Colonic mucosa (tissue), 4 donors: ENCODE measurements at places on chromosomes 3 and 15. TPM values are rescaled to one million over a fixed set of nuclear protein-coding genes. Genes with fewer than 3 reads are reported as not detected.

DNA sequence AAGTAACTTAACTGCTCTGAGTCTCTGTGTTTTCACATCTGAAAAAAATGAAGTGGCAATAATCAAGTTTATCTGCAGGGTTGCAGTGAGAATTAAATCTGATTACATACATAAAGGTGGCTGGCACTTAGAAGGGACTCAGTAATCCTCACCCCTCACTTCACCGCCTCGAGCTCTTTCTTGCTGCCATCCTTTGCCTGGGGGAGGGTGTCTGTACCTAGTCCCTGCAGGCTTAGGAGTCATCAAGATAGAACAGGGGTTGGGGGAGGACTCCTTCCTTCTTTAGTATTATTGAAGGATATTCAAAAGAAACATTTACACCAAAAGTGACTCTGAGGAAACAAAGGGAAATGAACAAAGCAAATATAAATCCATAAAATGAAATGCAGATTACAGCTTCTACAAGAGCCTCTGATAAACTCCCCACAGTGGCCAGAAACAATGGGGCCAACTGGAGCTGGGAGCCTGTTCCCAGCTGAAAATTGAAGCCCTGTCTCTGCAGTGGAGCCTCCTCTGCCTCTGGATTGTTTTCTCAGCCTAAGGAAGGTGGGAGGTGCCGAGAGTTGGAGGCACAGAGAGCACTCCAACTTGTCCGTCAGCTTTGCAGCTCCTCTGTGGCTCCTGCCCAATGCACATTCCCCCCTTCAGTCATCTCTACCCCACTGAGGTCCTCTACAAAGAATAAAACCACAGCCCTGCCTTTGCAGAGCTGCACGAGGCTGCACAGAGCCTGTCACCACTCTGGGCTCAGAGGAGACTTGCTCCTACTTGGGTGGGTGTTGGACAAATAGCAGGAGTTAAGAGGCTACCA, 41.8 kb downstream of the CRYGS start:
- DNase-seq, result no peak

DNA sequence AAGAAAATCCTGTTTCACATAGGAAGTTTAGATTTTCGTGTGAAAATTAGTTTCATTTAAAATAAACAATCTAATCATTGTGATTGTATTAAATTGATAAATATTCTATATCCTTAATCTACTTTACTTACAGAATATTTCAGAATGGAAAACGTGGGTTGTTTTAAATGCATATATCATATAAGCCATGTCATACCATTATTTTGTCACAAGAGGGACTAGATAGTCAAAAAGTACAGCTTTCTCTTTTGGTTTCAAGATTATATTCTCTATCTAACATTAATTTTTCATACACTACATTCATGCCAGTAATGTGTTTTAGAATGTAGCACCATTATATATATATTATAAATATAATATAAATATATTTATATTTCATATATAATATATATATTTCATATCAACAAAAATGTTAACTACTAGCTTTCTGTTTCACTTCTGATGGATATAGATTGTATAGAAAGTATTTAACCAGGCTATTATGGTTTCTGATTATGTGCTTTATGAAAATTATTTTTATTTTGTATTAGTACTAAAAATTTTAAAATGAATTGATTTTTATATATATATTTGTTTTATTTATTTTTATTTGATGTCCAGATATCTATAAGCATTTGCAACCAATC, 45.3 kb downstream of the OSTN start:
- DNase-seq, result no peak

- DNase-seq, result no peak
Measured at GRCh38 chr15:63338170-63338569, 43.5 kb downstream of the CA12 start.

Gene PLSCR4
- 54.8 TPM for total RNA-seq

Gene GOLGA8J
- 0.35 TPM for total RNA-seq
